Thyroid gland (tissue), 4 donors: ENCODE measurements at places on chromosomes 11 and 22. TPM values are rescaled to one million over a fixed set of nuclear protein-coding genes. Genes with fewer than 3 reads are reported as not detected.
A peak's percentile ranks its signal among the peaks of the same experiment; 100 is the strongest.

The MS4A4A gene
- total RNA-seq = 7.7 TPM

The TRIOBP gene
- total RNA-seq = 130 TPM

The UPK2 gene
- total RNA-seq = not detected

The AMPD3 gene
- total RNA-seq = 10.8 TPM

GRCh38 chr11:79663017-79663416 is 222.2 kb upstream of the TENM4 start:
- no peak for DNase-seq

GRCh38 chr11:92272651-92273050 is 48.0 kb downstream of the FAT3 start:
- DNase-seq = no peak

- no peak for DNase-seq
Observed at GRCh38 chr11:25068451-25068850, 571.6 kb downstream of the LUZP2 start.

DNA sequence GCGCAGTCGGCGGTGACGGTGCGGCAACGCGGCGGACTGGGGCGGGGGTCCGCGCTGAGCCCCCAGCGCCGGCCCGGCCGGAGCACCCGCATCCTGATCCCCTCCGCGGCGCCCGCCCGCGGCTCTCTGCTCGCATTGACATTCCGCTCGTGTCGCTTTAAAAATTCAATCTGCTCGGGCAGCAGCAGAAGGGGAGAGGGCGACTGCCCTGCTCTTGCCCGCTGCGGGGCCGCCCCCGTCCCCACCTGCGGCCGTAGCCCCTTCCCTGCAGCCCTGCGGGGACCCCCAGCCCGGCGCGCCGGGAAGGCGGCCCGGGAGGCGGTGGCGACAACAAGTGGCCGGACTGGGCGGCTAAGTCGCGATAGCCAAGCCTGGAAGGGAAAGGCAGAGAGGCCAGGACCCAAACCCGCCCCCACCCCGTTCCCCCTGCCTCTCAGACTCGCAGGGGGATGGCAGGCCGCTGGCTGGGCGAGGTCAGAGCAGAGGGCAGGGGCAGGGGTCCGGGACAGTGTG is 1.1 kb downstream of the CABP7 start:
- no peak for DNase-seq

GRCh38 chr22:37148742-37149665 is 712 bp downstream of the IL2RB start:
- no peak for DNase-seq

DNA sequence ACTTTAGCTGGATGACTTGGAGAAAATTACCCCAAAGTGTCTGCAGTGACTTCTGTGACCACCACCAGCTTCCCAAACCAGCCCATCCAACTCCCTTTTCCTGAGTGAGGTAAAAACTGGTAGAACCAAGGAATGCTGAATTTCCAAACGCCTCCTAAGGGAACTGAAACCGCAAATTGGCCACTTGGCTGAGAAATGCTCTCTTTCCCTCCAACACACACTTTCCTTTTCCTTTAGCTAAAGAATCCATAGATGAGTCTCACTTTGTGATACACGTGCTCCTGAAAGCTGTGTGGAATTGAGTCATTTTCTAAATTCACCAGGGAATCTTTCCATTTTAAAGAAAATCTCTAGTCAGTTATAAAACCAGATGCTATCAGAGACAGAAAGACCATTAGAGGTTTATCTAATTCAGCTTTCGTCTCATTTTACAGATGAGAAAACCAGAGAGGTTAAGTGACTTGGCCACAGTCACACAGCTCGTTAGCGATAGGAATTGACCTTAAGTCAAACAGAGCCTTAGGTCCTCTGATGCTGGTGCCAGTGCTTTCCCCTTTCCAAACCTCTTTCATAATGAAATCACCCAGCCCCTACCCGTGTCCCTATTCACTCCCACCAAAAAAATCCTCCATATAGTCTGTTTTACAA is 137.2 kb downstream of the COMMD9 start:
- no peak for DNase-seq

DNA sequence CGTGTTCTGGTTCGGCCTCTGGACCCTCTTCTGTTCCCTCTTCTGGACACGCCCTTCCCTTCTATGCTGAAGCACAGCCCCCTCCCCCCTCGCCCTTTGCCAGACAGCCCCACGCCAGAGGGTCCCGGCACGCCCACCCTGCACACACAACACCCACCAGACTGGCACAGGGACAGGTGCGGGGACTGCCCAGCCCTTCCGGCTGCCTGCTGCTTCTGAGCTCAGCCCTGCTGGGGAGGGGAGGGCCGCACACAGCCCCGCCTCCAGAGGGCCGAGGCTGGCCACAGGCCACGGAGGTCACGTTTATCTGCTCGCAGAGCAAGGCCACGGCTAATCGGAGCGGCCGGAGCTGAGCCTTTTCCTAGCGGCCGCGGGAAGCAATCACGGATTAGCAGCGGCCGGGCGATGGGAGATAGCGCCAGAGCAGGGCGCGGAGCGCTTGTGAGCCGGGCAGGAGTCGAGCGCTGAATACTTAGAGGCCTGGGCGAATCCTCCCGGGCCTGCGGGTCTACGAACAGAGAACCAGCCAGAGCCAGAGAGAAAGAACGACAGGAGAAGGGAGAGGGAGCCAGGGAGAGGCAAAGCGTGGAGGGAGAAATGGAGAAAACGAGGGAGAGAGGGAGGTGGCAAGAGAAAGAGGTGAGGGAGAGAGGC is 21.5 kb downstream of the OTUB1 start:
- peak; percentile 86 for DNase-seq

GRCh38 chr11:2977113-2977512 is 15.0 kb downstream of the NAP1L4 start:
- DNase-seq = no peak

- no peak for DNase-seq
Observed at GRCh38 chr11:57049749-57050148, 61.0 kb downstream of the OR5AK2 start.

- no peak for DNase-seq
Observed at GRCh38 chr11:104098555-104098954, 62.1 kb downstream of the DDI1 start.

DNA sequence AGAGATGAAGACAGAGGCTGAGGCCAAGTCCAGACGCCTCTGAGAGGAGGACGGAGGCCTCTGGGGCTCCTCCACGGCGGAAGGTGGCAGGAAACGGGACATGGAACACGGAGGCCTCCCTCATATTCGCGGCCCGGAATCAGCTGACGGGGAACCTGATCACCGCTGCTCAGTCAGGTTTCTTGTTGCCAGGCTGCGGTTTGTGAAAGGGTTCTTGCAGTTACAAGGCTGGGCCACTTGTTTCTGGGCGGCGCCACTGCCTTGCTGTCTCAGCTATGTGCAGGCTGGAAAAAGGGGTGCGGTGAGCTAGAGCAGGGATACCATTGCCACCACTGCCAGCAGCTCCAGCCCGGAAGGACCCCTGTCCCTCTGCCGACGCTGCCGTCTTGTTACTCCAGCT is 10.0 kb upstream of the MMP1 start:
- no peak for DNase-seq

DNA sequence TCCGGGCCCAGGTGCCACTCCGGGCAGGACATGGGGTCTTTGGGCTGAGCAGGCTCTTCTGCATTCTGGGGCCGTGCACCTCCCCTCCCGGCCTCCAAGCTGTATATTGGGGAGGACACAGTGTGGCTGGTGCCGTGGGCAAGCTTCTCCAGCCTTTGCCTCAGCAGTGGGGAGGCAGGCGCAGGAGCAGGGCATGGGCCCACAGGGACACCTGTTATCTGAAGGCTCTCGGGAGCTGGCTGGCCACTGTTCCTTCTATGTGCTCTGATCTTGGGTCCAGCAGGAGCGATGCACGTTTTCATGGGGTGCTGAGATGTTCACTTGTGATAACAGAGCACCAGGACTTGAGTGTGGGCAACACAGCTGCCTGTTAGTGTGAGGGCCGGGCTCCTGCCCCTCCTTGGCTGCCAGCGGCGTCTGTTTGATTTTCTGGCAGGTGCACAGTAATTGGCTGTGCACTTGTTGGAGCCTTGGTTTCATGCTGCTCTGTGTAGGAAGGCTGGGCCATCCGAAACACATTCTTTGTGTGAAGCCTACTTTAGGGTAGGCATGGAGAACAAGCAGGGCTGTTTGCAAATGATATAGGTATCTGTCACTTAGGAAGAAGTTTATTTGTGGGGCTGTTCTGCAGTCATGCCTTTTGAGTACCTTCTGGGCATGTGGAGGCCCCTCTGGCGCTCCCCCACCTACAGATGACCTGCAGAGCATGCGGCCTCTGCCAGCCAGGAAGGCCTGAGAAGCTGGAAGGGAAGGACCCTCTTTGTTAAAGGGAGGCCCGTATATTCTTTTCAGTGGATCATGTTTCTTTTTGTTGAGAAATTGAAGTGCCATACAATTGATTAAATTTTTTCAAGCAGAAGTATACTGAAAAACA is 201.5 kb downstream of the TBC1D22A start:
- DNase-seq = no peak

GRCh38 chr11:2699185-2699530 is 636 bp downstream of the KCNQ1OT1 start:
- peak; percentile 40 for DNase-seq

GRCh38 chr11:116558504-116559211 is 214.1 kb downstream of the BUD13 start:
- no peak for DNase-seq

DNA sequence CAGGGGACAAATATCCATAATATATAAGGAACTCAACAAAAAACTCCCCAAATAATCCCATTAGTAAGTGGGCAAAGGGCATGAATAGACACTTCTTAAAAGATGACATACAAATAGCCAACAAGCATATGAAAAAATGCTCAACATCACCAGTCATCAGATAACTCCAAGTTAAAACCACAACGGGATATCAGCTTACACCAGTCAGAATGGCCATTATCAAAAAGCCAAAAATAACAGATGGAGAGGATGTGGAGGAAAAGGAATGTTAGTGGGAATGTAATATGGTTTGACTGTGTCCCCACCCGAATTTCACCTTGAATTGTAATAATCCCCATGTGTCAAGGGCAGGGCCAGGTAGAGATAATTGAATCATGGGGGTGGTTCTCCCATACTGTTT is 350.1 kb downstream of the GUCY1A2 start:
- DNase-seq = no peak

DNA sequence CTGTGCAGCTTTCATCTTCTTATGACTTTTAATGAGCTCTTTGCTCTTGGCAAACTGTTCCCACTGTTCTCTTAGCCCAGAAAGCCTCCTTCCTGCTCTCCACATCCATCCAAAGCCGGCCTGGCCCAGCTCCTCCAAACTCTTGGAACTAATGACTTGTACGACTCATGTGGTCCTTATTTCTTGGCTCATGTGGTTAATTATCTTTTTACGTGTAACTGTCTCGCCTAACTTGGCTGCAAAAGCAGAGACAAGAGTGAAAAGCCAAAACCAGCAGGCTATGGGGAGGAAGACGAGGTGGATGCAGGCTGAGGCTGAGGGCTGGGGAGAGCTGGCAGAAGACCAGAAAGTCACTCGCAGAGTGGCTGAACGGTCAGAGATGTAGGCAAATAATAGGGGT is 5.5 kb downstream of the CSNK2A3 start:
- DNase-seq = no peak

- no peak for DNase-seq
Observed at GRCh38 chr11:31247321-31247720, 122.2 kb downstream of the DCDC1 start.

DNA sequence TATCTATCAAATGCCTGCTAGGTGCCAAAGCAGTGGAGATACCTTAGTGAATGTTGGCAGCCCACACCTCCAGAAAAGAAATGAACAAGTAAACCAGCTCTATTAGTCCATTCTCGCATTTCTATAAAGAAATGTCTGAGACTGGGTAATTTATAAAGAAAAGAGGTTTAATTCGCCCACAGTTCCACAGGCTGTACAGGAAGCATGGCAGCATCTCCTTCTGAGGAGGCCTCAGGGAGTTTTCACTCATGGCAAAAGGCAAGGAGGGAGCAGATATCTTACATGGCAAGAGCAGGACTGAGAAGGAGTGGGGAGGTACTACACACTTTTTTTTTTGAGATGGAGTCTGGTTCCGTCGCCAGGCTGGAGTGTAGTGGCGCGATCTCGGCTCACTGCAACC is 18.7 kb upstream of the ZC3H12C start:
- DNase-seq = no peak

DNA sequence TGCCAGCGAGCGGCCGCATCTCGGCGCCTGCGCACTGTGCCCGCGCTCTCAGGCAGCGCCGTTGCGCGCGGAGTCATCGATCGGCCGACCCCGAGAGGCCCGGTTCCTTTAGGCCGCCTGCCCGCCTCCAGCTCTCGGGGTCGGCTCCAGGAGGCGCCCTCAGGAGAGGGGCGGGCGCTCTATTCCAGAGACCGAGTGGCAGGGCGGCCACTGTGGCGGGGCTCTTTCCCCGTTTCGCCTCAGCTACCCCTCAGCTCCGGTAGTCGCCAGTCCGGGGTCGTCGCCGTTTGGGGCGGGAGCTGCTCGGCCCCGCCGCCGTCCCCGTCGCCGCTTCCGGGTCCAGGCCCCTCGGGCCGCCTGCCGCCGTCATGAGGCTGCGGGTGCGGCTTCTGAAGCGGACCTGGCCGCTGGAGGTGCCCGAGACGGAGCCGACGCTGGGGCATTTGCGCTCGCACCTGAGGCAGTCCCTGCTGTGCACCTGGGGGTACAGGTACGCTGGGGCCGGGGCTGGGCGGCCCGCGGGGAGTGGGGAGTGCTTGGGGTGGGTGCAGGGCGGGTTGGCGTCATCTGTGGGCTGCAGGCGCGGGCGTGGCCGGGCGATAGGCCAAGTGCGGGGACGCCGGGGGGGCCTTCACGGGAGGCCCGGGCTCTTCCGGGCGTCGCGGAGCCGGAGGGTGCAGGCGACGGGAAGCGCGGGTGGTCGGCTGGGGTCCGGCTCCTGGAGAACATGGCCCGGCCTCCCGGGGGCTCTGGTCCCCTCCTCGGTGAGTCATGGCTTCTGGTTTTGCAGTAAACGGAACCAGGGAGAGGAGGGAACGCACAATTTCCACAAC is at the start of gene FBXO7:
TSS of gene FBXO7 (plus strand) at position 177 of the 833 bp plus-strand sequence. CDS start at position 369, 192 bp downstream.
- peak; percentile 94 for DNase-seq

- DNase-seq = no peak
Observed at GRCh38 chr11:87743007-87743406, 432.2 kb downstream of the RAB38 start.

GRCh38 chr22:50247748-50248147 is 2.9 kb upstream of the TUBGCP6 start:
- DNase-seq = no peak

DNA sequence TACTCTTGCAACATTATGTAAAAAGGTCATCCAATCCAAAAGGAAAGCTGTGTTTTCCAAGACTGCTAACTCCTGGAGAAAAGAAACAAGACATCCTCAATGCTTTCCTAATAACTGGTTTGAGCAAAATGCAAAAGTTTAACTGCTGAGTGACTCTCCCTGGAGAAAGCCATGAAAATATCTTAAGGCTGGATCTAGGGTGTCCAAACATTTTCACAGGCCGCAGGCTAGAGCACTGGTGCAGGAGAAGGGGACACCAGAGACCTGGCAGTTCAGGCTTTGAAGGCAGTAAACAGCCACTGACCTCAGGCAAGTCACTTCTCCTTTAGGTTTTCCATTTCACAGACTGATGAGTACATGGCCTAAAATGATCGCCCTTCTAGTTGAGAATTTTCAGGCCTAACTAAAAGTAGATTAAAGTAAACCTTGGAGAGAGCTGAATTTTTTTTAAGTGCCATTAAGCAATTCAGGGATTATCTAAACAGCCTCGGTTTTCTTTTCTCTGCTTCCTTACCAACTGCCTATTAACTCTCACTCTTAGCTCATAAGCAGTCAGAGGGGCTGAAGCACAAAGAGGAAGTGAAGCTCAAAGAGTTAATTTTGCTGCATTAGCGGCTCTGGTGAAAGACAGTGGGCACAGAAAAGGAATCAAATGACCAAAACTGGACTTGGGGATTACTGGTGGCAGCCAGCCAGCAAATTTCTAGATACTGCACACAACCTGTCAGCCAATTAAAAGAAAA is 2.3 kb downstream of the CHKA start:
- DNase-seq = peak; percentile 80

GRCh38 chr22:21797444-21798221 is 62.0 kb upstream of the YPEL1 start:
- DNase-seq = peak; percentile 54

- no peak for DNase-seq
Observed at GRCh38 chr22:25368271-25368670, 148.8 kb downstream of the CRYBB2 start.
